Stimulated activated CD4-positive, alpha-beta T cell treated with anti-CD3 and anti-CD28 coated beads, Interleukin-2, amount 100 ng/mL, for 4 hours (primary cell): ENCODE measurements at places on chromosomes 11 and 22.

DNA sequence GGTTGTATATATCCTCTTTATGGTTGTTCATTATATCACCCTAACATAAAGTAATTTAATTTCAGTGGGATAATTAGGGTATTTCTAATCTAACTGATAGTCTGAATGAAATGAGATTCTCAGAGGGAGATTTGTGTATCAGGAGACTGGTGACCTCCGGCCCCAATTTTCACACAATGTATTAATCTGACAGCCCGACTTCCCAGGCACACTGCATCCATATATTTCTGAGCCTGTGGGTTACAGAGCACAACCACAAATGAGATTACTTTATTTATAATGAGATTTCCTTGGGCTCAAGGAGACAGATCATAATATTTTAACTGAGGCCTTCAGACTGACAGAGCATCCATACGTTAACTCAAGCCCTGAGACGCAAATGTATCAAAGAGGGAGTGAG lies 125.9 kb downstream of the RCN1 start:
- no peak for DNase-seq

- no peak for DNase-seq
Observed at GRCh38 chr11:92484570-92484969, 260.0 kb downstream of the FAT3 start.

GRCh38 chr22:19228179-19228578 lies 49.6 kb upstream of the SLC25A1 start:
- DNase-seq: no peak

GRCh38 chr11:82229341-82229740 lies 504.3 kb downstream of the FAM181B start:
- no peak for DNase-seq

DNA sequence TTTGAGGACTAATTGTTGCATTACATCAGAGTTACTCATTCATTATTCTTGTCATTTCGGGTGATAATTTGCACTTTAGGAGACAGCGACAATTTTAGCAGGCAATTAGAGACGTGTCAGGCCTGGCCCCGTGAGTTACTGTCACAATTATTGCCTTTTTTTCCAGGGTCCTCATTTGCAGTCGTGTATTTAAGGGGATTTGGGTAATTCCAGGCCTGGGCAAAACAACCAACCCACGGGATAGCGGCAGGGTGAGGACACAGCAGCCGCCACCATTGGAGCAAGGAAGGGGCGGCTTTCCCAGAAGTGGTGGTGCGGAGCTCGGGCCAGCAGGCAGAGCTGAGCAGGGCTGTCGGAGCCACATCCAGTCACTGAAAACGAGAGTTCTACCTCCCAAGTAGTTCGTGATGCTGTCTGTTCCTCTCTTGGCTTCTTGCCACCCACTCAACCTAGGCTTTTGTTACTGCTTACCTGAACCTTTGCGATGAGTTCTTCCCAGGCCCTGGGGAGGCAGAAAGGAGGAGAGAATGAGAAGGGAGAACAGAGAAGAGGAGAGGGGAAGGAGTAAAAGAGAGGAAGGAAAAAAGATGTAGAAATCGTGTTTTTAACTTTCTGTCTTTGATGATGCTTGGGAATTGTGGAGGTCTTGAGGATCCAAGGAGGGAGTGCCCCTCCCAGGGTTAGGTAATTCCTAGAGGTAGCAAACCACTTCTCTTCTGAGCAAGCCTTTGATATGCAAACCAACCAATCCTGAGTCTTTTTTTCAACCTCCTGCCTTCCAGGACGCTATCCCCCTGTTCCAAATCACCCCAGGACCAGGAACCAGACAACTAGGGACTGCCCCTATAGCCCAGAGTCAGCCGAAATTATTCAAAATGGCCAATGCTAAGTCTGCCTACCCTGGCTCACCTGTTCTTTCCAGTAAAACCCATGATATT lies 236.1 kb downstream of the MIAT start:
- DNase-seq: no peak

DNA sequence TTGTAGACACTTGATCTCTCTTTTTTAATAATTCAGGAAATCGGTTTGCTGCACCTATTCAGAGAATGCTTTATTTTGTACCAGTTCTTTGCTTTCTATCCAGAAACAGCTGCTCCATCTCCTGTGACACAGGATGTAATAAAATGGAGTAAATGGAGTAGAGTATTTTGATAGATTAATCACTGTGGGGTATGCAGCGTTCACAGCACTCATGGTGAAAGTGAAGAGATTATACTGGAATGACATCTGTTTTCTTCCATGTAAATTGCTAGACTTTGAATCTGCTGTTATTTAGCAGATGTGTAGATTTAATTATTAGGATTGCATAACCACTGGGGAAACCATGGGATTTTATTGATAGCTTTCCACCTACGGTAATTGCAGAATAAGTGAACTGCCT lies 227.3 kb upstream of the ARHGAP42 start:
- DNase-seq: no peak

DNA sequence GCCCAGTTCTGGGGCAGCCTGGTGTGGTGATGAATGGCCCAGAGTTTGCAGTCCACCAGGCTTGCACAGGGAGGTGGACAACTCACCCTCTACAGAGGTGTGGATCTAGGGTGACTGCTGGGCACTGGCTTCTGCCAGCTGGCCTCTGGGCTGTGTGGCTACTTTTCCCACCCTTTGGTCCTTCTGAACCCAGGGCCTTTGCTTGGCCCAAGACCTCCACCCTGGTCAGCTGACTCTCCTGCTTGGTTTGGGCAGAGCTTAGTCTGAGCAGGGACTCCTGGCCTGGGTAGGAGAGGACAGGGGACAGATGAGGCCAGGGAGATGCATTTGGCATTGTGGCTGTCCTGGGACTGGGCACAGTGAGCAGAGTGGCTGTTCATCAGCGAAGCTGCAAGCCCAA lies 83.0 kb upstream of the SHANK2 start:
- DNase-seq: no peak

GRCh38 chr11:112540261-112540660 lies 279.6 kb upstream of the PLET1 start:
- DNase-seq: no peak

GRCh38 chr11:69372589-69373250 lies 78.8 kb downstream of the MYEOV start:
- DNase-seq: no peak

DNA sequence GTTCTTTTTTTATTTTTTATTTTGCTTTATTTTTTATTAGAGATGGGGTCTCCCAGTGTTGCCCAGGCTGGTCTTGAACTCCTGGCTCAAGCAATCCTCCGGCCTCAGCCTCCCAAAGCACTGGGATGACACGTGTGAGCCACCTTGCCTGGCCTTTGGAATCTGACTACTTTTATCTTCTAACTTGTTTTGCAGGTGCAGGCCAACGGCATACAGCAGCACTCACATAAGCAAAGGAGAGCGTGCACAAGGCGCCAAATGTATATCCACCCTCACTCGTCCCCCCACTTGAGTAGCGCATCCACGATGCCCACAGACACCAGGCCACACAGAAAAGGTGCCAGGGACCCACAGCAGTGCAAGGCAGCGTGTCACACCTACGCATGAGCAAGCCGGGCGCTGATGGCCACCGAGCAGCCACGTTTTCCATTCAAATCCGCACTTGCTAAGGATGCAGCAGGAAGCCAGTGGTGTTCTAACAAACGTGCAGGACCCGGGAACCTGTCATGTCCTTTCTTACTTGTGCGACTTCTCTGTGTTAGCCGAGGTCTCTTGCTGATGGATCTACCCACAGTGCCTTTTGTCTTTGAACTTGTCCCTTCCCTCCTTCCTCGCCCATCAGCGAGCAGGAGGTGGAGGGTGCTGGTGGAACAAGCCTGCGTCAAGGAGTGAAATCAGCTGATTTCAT lies 5.9 kb downstream of the ASCL2 start:
- no peak for DNase-seq

DNA sequence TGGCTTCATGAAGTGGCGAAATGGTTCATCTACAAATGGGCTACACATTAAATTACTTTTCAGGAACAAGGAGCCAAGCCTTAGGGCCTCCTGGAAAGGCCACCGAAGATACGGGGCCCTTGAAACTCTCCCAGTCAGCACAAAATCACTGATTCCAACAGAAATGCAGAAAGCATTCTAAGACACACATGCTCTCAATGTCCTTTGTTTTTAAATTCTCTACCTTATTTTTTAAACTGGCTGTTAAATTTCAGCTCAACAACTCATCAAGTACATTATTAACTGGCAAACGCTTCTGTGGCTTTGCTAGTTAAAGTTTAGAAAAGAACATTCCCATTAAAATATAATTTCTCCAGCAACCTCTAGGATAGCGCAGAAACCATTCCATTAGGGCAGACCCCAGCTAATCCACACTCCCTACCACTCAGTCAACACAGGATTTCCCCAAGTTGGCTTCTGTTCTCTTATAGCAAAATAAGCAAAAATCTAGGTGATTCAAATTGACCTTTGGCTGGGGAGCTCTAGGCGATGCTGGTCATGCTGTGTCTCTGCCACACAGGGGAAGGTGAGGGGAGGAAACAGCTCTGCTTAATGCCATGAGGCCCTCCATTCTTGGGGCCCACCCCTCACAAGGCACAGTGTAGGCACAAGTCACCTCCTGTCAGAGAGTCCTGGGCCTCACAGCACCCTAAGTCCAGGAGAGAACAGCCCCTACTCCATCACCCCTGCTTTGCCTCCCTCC lies 47.1 kb downstream of the PLEKHA7 start:
- no peak for DNase-seq

DNA sequence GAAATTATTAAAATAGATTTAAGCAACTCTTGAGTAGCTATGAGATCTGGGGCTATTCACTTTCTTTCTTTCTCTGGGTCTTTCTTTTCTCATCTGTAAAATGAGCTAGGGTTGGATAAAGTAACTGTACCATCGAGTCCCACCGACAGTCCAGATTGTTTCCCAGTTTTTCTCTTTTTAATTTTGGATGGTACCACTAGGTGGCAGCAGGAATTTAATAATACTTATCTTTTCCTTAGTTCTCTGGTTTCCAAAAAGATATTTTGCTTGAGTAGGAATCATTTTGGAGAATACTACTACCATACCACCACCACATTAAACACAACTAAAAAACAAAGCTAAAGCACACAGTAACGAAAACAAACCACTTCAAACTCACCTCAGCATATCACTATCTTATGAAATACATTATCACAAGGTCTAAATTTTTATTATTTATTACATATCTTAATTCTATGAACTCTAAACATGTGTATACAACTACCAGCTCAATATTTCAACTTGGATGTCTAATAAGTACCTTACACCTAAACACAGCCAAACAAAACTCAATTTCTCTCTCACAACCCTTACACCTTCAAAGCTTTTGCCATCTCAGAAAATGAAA lies 584.0 kb downstream of the KCNA4 start:
- DNase-seq: no peak

- DNase-seq: no peak
Observed at GRCh38 chr22:50304528-50305392, 2.7 kb downstream of the PLXNB2 start.

GRCh38 chr11:110828086-110828485 lies 115.8 kb upstream of the ARHGAP20 start:
- no peak for DNase-seq

GRCh38 chr11:58125469-58125868 lies at the start of gene OR9I1:
OR9I1 (minus strand) TSS chr11:58125530; CDS start chr11:58119444, 6,086 bp downstream.
- DNase-seq: no peak

- no peak for DNase-seq
Observed at GRCh38 chr22:26713823-26714449, 56.5 kb downstream of the MIAT start.

- DNase-seq: no peak
Observed at GRCh38 chr11:26062660-26063059, 269.3 kb upstream of the ANO3 start.

GRCh38 chr11:86558207-86558606 lies 114.2 kb downstream of the ME3 start:
- no peak for DNase-seq

DNA sequence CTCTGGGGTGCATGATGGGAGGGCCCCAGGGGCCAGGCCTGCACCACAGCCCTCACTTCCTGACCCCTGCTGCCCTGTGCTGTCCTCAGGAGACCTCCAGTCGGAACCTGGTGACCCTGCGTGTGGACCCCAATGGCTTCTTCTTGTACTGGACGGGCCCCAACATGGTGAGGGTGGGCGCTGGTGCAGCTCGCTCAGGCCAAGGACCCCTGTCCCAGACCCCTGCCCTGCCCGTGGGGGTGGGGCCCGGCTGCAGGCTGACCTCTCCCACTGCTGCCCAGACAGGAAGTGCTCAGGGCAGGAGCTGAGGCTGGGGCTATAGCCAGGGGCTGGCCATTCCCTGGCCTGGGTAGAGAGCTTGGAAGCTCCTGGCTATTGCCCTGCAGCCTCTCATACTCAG lies 3.0 kb downstream of the PLCB3 start:
- no peak for DNase-seq

- no peak for DNase-seq
Observed at GRCh38 chr11:35846874-35847273, 97.0 kb upstream of the LDLRAD3 start.

- DNase-seq: no peak
Observed at GRCh38 chr11:47257177-47257516, 649 bp upstream of the NR1H3 start.

DNA sequence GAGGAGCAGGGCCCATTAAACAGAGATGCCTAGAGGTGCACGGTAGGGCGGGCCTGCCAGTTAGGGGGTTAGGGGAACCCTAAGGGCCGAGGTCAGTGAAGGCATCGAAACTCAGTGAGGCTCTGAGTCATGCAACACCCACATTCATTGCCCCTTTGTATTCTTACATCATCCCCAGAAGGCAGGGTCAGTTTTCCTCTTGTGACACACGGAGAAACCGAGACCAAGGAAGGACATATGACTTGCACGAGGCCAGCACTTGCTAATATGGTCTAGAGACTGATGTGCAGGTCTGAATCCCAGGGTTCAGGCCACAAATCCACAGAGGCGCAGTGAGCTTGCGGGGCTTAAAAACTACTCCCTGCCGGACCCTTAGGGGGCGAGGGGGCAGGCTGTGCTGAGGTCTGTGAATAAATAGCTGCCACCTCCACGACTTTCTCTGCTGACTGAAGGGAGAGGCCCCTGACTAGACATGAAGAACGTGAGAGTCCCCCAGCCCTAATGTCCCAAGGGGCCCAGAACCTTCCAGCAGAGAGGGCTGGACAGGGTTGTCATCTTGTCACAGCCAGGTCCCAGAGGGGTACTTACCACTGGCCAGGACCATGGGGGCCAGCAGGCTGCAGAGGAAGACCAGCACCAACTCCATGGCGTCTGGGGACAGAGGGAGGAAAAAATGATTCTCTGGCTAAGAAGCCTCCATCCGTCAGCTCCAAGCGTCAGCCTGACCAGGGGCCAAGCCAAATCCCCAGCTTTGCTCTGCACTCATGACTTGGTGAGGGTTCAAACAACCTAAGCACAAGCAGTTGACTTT lies 17.8 kb upstream of the FXYD2 start:
- DNase-seq: no peak

DNA sequence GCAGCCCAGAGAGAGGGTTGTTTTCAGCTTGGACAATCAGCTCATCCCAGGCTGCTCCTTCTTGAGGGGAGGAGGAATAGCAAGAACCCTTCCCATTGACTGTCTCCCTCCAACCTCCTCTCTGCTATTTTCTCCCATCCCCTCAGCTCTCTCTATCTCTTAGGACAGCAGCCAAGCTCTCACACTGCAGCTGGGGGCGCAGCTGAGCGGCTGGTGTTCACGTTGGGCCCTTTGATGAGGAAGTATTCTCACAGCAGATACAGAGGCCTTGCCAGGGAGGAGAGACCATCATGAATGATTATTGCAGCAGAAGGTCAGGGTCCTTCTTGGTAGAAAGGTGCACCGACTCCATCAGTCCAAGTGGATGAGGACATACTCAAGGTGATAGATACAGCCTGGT lies 26.5 kb upstream of the CADM1 start:
- DNase-seq: no peak

- no peak for DNase-seq
Observed at GRCh38 chr11:117222991-117223740, 8.7 kb downstream of the PCSK7 start.

- DNase-seq: no peak
Observed at GRCh38 chr11:117169736-117170135, 8.8 kb upstream of the SIDT2 start.

GRCh38 chr11:12469451-12469850 lies 92.1 kb downstream of the PARVA start:
- DNase-seq: no peak
